H54 (cell line): ENCODE measurements at places on chromosomes 2 and 18.

DNA sequence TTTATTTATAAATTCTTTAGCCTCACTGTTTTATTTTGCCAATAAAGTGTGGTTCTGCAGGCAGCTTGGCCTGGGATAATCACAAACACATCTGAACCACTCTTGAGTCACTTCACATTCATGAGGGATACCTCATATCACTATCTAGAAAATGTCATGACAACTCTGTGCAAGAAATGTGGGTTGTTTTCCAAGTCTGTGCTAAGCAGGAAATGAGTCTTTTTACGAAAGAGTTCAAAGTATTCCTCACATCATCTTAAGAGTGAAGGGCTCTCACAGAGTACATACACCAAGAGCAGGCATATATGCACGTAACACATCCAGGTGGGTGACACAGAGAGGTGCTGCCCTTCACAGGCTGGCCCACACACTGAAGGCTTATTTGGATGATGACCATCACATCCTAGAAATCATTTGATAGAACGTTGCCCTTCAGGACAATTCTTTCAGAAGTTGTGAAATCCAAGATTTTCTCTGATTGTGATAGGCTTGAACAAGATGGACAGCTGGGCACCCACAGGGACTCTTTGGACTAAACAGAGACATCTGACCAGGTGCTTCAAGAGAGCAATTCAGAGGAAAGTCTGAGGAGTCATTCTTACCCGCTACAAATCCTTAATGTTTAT lies 811.1 kb upstream of the LRATD1 start:
- no peak for DNase-seq

DNA sequence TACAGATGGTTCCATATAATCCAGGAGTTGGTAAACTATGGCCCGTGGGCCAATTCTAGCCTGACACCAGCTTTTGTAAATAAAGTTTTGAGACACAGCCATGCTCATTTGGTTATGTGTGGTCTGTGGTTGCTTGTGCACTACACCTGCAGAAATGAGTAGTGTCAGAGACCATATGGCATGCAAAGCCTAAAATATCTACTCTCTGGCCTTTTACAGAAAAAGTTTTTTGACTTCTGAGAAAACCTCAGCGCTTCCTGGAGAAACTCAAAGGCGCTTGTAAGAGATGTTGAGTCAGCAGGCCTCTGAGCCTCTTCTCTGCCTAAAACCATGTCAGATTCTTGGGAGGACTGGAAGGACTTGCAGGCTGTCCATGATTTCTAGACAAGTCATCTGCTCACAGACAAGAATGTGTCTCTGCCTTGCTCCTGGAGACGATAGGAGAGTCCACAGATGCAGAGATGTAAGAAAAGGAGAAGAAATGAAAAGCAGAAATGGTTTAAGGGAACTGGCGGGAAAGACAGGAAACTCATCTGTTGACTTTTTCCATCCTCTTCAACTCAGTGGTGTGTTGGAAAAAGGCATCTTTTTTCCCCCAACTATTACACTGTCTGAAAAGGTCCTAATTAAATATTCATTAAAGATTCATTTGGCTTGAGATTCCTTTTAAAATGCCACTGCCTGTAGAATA lies 5.2 kb downstream of the TTC39C start:
- no peak for DNase-seq

DNA sequence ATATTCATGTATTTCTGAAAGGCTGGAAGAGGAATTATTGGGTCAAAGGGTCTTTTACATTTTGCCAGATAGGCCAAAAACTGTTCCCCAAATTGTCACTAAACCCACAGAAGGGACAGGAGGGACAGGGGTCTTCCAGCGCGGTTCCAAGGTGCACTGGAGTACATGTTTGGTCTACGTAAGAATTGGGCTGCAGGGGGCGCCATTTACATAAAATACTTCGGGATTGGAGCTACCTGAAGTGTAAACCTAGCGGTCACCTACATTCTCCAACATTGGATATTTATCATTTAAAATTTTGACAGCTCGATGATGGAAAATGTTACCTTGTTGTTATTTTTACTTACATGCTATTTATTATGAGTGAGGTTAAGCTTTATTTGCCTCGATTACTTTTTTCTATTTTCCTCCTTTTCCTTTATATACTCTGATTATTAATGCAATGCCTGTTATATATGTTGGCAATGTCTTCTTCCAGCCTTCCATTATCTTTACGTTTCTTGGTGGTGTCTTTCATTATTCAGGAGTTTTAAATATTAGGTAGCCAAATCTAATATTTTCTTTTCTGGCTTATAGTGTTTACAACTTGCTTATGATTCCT lies 43.0 kb upstream of the RAB6C start:
- no peak for DNase-seq

GRCh38 chr2:40554665-40555294 lies 102.9 kb upstream of the SLC8A1 start:
- DNase-seq = peak; percentile 6

- no peak for DNase-seq
Measured at GRCh38 chr2:234074751-234075517, 24.4 kb downstream of the SPP2 start.

DNA sequence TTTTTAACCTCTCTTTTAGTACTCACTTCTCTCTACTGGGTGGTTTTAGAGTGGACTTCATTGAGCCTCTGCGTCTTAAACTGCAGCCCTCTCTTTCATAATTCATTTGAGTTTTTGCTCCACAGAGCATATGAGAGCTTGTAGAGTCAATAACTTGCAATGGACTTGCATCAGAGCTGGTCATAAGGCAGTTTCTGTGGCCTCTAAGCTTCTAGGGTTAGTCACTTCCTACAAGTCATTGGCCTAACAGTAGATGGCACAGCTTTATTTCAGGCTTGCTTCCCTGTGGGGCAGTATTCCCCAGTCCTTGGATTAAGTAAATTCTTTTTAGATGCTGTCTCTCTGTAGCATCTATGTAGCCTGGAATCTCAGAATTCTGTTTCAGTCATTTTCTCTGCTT lies 1435.7 kb downstream of the LRP1B start:
- peak; percentile 34 for DNase-seq

DNA sequence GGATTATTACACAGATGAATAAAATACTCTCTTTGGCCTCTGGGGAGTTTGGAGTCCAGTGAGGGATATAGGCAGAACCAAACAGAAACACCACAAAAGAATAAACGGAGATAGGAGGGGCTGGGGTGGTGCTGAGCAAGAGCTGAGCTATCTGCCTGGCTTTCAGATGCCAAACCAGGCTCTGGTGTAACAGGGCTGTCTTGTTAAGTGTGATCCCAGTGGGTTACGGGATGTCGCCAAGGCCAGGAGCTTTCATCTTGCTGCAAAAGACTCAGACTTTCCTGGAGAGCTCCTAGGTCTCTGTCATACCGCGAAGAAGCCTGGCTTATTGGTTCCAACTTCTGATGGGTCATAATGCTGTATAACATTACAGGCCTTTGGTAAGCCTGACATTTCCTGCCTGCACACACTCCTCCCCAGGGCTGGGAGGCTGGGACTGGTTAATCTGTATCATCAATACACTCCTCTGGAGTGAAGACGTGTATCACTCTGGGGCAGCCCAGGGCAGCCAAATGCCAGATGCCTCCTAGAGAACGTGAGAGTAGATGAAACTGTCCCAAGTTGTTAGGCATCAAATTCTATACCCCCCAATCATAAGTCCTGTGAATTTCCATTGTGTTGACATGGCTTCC lies 60.5 kb downstream of the STPG4 start:
- no peak for DNase-seq

DNA sequence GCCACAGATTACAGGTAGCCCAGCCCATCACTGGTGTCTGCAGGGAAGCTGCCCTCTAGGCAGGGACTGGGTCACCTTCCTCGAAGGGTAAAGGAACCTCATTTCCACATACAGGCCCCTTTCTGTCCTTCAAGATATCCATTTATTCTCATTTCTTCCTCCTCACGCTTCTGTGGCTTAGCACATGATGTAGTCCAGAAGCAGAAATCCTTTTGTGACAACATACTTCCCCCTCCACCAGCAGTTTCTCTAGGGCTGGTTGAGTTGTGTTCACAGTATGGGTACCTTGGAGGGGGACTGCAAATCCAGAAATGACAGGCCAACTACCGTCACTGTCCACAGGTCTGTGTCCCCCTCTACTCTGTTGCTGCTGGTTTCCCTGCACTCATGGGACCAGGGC lies 364.9 kb downstream of the ANAPC1 start:
- DNase-seq = no peak

DNA sequence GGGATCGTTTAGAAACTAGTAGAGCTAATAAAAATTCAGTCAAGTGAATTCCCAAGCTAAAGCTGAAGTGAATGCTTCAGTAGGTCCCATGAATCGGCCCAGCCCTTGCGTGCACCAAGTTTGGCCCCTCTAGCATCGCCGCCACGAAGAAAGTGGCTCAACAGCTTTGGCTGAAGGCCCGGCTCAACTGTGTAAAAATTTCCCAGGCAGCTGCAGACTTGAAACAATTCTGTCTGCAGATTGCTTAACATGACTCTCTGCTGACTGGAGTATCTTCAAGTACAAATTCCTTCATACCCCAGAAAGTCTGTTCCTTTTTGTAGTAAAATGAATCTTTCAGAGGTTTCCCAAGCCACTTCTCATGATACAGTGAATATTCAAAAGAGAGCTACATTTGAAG lies 32.7 kb downstream of the ALMS1 start:
- DNase-seq = no peak

DNA sequence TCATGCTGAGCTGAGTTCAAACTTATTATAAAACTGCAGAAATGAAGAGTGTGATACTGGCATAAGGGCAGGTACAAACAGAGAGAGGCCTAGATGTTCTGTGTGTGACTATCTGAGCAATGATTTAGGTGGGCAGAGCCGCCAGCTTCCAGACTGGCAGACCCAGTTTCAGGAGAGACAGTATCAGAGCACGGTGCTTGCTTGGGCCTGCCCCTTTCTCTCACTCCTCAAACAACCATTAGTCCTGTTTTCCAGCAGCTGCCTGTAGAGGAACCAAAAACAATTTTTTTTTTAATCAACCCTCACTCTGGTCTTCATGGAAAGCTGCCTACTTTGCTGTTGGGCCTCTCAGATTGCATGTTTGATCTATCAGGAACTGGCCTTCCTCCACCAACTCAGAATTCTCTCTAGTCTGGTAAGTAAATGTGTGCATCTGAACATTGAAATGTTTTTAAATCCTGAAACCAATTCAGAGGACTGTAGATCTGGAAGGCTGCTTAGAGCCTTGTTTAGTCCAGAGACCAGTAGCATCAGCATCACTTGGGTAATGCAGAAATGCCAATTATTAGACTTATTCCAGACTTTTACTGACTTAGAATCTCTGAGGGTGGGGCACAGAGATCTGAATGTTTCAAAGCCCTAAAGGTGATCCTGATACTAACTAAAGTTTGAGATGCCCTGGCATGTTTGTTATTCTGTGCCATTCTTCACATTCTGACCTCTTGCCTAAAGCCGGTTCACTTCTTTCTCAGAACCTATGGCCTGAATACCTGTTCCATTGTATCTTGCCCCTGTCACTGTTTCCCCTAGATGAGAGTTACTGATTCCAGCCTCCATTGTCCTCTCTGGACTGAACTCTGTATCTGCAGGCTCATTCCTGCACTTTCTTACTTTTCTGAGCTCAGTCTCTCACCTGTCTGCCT lies 24.8 kb upstream of the CRIM1 start:
- DNase-seq = no peak

DNA sequence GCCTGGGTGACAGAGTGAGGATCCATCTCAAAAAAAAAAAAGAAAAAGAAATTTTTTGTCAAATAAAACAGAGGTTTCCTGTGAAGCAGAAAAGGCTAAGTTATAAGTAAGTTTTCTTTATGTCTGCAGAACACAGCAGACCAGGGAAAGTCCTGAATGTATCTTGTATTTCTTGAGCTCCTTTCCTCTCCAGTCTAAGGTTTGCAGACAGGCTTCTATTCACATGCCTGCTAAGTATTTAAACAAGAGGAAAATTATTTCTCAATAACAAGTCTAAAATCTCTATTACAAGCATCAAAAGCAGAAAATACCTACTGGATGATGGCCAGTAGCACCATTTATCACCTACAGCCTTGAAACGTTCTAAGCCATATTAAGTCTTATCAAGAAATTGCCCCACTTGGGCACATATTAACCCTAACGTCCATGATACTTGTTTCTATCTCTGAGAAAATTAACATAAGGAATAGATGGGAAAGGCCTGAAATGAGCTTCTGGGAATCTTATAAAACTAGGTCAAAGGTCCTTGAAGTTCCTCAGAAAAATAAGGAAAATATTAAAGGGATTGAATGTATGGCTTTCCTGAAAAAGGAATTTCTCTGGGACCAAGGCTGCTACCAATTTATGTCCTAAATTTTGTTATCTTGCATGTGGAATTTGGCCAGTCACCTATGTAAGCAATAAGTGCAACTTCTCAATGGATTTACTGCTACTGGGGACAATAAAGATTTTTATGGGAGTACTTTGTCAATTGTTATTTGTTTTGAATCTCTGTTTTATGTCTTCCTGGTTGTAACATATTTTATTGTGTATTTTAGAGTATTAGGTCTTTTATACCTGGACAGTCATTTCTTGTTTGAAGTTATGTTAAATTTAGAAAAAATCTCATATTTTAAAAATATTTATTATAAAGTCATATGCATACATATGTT lies 3.0 kb upstream of the REG1A start:
- DNase-seq = no peak

DNA sequence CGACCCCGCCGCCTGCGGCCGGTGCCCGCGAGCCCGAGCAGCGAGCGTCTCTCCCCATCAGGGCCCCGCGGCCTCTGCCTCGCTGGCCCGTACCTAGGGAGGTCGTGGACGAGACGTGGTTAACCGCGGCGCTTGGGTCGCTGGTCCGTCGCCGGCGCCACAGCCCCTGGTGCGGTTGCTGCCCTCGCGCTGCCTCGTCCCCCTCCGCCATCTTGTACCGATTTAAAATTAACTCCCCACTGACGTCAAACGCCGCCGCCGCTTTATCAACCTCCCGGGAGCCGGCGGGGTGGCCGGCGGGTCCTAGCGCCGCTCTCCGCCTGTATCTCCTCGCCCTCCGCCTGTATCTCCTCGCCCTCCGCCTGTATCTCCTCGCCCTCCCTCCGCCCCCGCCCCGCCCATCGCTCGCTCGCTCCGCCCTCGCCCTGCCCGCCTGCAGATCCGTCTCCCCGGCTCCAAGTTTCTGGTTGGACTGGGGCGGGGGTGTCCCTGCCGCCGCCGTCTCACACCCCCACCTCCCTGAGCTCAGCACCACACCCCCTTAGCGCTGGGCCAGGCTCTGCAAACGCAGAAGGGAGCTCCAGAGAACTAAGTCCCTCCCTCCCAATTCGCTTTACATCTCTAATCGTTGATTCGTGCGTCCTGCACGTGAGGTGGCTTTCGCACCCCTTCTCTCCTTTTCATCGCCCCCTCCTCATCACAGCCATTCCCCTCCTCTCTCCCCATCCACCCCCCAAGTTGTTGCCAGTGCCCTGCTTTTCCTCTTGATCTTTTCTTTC lies at the start of gene ATL2:
Gene ATL2, minus strand, starts transcription at position 224 of the 779 bp plus-strand sequence. Its CDS starts 13 bp downstream, at position 211.
- DNase-seq = peak; percentile 85

GRCh38 chr2:75053484-75054112 lies 95.2 kb downstream of the POLE4 start:
- peak; percentile 26 for DNase-seq

- no peak for DNase-seq
Measured at GRCh38 chr18:70634576-70635147, 345.8 kb downstream of the SOCS6 start.

GRCh38 chr2:97868986-97869721 lies 126.6 kb downstream of the TMEM131 start:
- DNase-seq = peak; percentile 52
